IPS-NIHi11 (cell line): ENCODE measurements at places on chromosomes 2 and 18.
A peak's percentile ranks its signal among the peaks of the same experiment; 100 is the strongest.

- DNase-seq: no peak
These were observed 69.3 kb downstream of the FARP2 start for GRCh38 chr2:241425368-241425767.

DNA sequence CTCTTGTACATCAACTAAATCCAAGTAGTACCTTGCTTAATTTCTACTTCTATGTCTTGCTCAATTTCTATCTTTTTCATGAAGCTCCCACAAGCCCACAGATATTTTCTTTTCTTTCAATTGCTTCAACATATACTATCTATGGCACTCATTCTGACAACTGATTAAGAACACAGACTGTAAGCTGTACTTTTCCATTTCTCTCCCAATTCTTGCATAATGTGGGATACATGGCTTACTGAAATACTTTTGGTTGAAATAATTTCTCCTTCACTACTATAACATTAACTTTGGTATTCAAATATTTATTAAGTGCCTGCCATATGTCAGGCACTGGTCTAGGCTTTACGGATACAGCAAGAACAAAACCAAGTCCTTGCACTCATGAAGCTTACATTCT, 84.8 kb downstream of the GORASP2 start:
- DNase-seq: no peak

DNA sequence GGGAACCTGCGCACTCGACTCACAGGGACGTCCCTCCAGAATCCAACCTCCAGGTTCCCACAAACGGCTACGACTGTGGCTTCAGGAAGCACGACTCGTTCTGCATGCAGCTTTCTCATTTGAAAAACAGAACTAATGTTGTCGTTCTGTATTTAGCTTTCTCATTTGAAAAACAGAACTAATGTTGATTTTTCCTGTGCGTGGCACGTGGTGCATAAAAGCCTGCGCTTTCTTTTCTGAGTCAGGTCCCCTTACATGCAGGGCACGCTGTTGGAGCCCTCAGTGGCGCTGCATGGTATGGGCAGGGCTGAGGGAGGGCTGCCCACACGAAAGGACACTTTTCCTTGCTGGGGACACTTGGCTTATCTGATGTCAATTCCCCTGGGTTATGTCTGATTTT, 124.3 kb downstream of the TMEM18 start:
- DNase-seq: no peak

DNA sequence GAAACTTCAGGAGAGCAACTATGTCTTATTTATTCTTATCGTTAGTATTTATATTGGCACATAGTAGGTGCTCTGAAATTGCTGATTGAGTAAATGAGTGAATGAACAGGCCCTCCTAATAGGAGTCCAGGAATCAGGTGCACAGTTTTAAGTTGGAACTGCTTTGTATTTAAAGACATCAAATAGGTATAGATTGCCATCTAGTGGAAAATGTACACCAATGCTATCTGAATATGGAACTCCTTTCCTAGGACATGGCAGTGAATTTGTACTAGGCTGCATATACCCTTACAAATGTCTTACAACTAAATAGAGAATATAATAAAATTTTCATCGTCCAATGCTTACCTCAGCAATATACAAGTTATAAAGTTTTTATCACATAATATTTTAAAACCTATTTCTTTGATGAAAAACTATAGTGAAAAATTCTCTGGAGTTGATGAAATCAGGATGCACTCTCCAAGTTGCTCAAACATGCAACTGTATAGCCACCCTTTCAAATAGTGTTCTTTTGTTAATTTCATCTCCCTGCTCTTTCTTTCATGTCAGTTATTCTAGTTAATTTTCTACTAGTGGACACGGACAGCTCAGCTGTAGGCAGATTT, 318.9 kb upstream of the SYT4 start:
- DNase-seq: peak; percentile 24

- DNase-seq: no peak
These were observed 57.2 kb downstream of the TACR1 start for GRCh38 chr2:75142081-75142480.

DNA sequence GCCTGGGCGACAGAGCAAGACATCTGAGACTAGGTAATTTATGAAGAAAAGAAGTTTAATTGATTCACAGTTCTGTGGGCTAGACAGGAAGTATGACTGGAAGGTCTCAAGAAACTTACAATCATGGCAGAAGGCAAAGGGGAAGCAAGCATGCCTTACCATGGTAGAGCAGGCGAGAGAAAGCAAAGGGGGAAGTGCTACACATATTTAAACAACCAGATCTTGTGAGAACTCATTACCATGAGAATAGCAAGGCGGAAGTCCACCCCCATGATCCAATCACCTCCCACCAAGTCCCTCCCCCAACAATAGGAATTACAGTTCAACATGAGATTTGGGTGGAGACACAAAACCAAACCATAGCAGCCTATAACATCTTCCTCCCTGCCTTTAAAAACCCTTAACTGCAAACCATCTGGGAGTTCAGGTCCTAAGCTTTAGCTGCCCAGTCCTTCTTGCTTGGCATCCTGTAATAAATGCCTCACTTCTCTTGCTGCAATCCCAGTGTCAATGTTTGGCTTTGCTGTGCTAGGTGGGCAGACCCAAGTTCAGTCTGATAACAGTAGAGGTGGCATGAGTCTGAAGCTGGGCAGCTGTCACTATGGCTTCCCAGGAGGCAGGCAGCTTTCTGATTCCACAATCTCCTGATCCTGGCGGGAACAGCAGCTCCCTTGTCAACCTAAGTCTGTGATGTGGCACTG, 11.2 kb upstream of the SP5 start:
- no peak for DNase-seq

- DNase-seq: no peak
These were observed 59.6 kb upstream of the REL start for GRCh38 chr2:60821587-60822302.

DNA sequence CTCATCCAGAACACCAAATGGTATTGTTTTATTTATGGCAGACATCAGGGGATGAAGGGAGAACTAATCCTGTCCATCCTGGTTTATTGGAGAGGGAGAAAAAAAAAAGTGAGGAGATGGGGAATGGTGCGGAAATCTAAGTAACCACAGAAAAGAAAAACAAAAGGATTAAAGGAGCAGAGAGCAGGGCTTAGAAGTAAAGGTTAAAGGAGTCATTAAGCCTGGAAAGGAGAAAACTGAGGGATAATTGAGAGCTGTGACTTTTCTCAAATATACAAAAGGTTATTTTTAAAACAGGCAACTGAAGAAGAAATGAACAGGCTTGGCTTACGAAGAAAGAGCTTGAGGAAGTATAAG, 127.2 kb upstream of the PPP1CB start:
- no peak for DNase-seq

DNA sequence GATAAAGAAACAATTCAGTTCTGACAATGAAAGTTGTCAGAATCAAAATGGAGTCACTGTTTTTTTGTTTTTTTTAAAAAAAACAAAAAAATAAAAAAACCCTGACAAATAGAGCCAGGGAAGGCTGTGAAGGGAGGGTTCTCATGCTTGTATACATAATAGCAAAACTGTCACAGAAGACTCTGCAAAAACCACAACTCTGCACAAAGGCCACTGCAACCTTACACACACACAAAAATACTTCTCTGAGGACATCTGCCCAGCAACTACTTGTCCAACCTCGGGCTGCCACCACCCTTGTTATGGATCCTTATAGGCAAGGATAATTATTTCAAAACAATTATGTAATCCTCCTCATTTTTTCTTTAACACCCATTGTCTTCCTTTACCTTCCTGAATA, 41.9 kb upstream of the C2orf66 start:
- DNase-seq: no peak

DNA sequence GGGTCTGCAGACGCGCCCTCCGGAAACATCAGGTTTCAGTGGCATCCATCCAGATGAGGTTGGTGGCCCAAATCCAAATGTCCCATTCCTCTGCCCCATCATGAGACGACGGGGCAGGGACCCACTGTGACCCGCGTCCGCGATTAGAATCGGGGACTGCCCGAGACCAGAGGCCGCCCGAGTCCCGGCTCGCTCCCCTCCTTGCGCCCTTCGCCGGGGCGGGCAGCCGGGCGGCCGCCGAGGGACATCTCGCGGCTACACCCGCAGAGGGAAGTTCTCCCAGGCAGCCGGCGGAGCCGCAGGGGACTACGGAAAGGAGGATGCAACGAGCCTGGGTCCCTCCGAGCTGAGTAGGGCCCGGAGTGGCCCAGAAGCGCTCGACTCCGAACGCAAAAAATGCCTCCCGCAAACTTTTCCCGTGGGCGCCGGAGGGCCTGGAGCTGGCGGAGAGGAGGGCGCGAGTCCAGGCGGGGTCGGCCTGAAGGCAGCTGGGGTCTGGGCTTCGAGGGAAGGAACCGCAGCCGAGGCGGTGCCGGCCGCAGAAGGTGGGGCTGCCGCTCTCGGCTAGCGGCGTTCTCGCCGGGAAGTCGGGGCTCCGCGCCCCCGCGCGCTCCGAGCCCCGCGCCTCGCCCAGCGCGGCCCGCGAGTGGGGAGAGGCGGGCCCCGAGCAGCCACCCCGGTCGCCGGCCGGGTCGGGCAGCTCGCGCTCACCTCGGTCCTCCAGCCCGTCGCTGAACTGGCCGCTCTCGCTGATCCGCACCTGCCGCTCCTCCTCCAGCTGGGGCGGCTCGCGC, 580 bp downstream of the TMEM163 start:
- DNase-seq: peak; percentile 54

GRCh38 chr18:44837482-44838180, 156.9 kb downstream of the SETBP1 start:
- no peak for DNase-seq

DNA sequence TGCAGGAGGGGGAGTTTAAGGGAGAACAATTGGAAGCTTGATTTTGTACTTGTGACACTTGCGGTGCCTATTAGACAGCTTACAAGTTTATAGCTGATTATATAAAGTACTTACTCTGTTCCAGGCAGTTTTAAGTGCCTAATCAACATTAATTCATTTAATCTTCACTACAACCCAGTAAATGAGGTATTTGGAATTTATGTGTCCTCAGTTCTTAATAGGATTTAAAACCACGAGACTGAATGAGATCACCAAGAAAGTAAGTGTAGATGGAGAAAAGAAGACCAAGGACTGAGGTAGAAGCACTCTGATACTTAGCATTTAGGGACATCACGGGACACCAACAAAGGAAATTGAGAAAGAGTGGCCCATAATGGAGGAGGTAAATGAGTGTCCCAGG, 49.8 kb downstream of the ZC3H15 start:
- DNase-seq: no peak

GRCh38 chr18:44602380-44602779, 78.3 kb upstream of the SETBP1 start:
- no peak for DNase-seq

- no peak for DNase-seq
These were observed 753.9 kb upstream of the ZEB2 start for GRCh38 chr2:145273840-145274239.

GRCh38 chr2:45127321-45127720, 118.1 kb upstream of the SIX2 start:
- no peak for DNase-seq

- no peak for DNase-seq
These were observed 186.8 kb upstream of the CTAGE1 start for GRCh38 chr18:22604390-22604985.

DNA sequence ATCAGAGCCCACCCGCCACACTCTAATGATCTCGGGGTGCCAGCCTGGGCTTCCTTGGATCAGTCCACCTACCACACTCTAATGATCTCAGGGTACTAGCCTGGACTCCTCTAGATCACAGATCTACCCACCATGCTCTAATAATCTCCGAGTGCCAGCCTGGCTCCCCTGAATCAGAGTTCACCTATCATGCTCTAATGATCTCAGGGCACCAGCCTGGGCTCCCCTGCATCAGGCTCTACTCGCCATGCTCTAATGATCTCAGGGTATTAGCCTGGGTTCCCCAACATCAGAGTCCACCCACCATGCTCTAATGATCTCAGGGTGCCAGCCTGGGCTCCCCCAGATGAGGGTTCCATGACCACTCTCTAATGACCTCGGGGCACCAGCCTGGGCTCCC, 48.1 kb downstream of the EIPR1 start:
- DNase-seq: no peak

- DNase-seq: no peak
These were observed 104.4 kb downstream of the TANC1 start for GRCh38 chr2:159072795-159073194.

DNA sequence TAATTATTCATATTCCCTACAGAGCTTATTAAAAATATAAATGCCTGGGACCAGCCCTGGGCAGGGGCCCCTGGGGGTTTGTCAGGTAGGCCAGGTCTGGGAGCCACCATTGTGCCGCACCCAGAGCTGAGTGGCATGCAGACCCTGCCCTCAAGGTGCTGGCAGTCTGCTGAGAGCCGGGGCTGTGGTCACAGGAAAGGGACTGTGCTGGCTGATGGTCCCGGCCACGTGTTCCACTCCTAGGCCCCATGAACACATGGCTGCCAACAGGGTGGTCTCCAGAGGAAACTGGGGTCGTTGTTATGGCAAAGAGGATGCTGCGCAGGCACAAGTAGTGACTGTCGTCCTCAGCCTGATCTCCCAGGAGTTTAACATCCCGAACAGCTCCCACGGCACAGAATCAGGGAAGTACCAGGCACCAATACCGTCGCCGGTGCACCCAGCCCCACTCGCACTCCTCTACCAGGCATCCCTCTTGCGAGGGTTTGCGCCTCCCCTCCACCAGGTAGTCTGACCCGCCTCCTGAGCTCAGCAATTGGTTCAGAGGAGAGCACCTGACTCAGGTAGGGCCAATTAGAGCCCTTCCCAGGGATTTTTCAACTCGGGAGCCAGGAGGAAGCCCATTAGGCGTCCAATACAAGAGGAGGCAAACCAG, 39.2 kb upstream of the BIN1 start:
- DNase-seq: no peak

- no peak for DNase-seq
These were observed 65.4 kb downstream of the ZCCHC2 start for GRCh38 chr18:62588217-62588616.

DNA sequence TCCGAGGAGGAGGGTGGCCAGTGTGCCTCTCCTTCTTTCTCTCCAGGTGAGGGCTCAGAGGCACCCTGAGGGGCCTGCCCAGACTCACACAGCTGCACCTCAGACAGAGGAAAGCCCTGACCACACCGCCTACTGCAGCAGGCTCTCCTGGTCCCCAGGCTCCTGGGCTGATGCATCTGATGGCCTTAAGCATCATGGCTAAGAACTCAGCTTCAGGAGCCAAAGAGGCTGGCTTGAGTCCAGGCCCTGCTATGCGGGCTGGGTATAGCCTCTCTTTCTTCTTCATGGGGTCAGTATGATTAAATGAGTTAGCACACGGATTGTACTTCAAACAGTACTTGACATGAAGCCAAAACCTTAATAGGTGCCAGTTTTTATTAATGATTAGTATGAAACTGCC, 89.6 kb downstream of the TGFA start:
- DNase-seq: no peak

- DNase-seq: no peak
These were observed 42.9 kb downstream of the AGAP1 start for GRCh38 chr2:235536711-235537110.

- no peak for DNase-seq
These were observed 10.0 kb upstream of the VPS54 start for GRCh38 chr2:64029116-64029665.

- no peak for DNase-seq
These were observed 130.5 kb downstream of the RAB3GAP1 start for GRCh38 chr2:135182601-135183000.

GRCh38 chr2:26184121-26184520, 11.2 kb downstream of the GAREM2 start:
- no peak for DNase-seq

- DNase-seq: no peak
These were observed 7.4 kb downstream of the PMAIP1 start for GRCh38 chr18:59907172-59907571.
